SK-N-SH (cell line): ENCODE measurements at places on chromosomes 12 and 14.

- DNase-seq = peak; percentile 39
Measured at GRCh38 chr12:108302403-108303311, 36.5 kb downstream of the CMKLR1 start.

GRCh38 chr14:101775826-101776225 lies 14.3 kb downstream of the PPP2R5C start:
- no peak for DNase-seq

DNA sequence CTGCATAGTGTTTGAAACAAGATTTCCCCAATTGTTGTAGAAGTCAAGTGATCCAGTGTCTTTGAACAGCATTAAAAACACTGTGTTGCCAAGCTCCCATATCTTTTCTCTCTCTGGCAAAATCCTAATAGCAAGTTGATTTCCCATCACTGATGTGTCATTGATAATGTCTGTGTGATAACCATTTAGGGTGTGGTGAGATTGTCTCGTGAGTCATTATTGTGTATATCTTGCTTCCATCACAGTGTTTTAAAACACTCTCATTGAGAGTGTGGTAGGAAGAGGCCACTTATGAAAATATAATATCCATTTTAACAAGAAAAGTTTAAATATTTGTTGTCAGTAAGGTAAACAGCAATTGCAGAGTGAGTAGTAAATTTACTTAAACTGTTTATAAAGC lies 74.7 kb downstream of the PRORP start:
- no peak for DNase-seq

DNA sequence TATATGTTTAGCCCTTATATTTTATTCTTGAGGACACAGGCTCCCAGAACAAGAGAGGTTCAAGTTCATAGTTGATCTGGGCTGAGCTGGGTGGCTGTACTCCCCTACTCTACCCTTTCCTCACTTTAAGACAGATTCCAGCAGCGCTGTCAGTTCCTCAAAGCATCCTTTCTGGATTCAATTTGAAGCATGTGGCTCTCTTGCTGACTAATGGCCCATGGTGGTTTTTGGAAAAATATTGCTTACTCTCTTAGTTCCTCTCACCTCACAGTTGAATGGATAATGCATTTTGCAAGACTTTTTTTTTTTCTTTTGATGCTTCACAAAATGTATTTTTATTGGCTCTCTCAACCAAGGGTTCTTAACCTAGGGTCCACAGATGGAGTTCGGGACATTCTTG lies 4.1 kb downstream of the PELI2 start:
- no peak for DNase-seq

DNA sequence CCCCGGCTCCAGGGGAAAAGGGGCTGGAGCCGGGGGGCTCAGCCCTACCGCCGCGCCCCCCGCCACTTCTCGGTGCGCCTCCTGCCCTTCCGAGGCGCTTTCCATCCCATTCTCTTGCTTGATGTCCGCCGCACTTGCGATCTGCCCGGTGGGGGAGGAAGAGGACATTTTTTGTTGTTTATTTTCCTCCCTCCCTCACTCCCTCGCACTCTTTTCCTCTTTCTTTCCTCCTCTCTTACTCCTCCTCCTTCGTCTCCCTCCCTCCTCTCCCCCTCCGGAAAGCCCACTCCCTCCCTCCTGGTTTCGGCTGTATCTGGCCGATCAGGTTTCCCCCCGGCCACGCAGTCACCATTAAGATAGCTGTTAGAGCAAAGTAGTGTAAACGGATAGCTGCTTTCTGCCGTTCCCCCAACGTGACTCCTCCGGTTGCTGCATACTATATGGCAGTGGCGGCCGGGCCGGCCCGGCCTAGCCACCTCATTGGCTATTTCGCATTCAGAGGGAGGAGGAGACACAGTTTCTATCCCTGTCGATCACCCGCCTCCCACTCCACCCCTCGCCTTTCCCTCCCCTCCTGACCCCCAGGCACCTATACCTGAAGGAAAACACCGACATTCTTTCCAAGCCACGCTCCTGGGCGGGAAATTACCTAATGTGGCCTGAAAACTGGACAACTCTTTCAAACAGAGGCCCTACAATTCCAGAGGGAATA lies at the start of gene SIX4:
Gene SIX4 (minus strand): TSS at position 445 of the 712 bp plus-strand sequence. CDS start 277 bp downstream, at position 168.
- DNase-seq = peak; percentile 76

DNA sequence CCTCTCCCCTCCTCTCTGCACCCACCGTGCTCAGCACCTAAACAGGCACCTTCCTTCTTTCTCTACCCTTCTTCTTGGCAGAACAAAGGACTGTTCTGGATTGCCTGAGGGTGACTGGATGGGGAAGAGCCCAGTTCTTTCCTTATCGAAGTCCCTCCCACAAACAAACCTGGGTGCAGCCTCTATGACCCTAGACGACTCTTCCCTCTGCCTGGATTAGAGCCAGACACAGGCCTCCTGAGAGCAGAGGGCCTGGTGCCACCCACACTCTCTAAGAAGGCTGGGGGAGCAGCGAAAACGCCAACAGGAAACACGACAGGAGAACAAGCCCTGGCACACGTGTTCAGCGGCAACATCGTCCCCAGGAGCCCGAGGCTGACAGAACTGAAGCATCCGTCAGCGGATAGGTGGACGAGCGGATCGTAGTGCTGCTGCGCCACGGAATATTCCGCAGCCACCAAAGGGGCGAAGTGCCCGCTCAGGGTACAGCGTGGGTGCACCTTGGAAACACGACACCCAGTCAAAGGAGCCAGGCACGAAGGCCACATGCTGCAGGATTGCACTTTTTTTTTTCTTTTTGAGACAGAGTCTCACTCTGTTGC lies 38.0 kb downstream of the RIMBP2 start:
- DNase-seq = no peak
